ENCODE measurements at places on chromosomes 1 and 21.

DNA sequence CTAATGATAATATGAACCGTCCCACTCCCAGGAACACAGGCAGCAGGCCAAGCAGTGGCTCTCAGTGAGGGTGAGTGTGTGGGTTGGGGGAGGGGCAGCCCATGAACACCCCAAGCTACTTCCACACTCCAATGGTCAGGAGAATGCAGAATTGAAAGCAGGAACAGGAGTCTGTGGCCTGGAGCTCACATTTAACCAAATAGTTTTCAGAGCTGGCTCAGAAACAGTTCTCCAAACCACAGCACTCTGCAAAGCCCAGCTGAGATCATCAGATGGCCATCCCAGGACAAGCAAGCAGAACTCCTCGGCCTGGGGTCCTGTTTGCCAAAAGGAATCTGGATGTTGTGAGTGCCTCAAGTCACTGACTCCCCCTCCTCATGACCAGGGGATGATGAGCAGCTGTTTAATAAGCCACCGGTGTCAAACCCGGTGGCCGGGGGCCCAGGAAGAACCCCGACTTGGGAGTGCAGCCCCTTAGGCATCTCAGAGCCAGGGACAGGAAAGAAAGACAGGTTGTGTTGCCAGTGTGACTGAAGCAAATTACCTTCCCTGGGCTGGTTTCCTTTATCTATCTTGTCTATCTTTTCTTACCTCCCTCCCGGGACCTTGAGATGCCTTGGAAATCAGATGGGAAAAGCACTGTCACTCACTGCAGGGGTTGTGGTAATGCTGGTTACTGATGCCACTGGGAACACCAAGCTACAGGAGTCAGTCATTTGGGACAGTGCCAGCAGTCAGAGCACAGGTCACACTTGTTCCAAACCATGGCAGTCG, 20.4 kb downstream of the DEGS1 start:
- DNase-seq = no peak

- DNase-seq = no peak
Measured at GRCh38 chr1:17891205-17892110, 136.3 kb downstream of the ACTL8 start.

DNA sequence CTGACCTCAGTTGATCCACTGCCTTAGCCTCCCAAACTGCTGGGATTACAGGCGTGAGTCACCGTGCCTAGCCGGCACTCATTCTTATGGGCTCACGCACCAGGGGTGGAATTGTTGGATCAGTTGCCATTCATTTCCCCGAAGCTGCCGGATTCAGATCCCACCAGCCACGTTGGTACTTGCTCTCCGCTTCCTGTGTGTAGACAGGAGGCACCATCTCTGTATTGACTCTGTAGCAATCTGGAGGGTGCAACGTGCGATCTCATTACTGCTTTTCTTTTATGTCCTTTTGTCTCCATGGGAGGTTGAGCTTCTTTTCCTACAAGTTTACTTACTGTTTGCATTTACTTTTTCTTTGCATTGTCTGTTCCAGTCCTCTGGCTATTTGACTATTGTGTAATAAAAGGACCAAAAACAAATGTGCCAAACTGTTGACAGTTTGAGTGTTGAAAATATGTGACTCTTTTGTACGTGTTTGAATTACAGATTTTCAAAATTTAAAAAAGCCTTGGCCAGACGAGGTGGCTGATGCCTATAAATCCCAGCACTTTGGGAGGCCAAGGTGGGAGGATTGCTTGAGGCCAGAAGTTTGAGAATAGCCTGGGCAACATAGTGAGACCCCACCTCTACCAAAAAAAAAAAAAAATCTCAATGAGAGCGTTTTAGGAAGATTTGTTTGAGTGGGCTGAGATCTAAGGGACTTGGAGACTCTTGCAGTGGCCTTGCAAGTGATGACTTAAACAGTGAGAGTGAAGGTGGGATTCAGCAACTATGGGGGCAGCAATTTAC, 39.1 kb downstream of the SPSB1 start:
- DNase-seq = no peak

- DNase-seq = peak; percentile 96
Measured at GRCh38 chr1:224726441-224727182, 110.5 kb downstream of the CNIH3 start.

DNA sequence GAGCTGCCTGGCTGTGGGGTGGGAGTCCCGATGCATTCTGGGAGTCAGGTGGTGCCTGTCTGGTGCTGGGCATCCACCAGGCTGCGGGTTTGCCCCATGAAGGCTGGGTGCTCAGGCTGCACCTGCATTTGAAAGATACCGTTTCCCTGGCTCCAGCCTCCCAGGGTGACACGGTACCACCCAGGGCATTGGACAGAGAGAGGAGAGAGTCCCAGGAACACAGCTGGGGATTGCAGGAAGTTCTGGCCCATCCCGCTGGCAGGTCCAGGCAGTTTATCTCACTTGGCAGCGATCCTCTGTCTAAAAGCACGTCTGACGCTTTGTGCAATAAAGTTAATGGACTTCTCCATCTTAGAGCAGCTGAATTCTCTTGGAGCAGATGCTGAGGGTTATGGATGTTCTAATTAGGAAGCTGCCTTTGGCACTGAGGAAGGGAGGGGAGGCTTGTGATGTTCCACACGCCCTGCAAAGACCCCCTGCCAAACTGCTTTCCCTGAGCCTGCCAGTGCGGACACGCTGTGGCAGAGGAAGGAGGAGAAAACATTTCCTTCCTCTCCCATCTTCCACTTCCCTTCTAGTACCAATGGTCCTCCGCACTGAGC, 246.9 kb downstream of the GRIK3 start:
- DNase-seq = no peak

- DNase-seq = no peak
Measured at GRCh38 chr1:12544357-12544756, 73.7 kb downstream of the DHRS3 start.

DNA sequence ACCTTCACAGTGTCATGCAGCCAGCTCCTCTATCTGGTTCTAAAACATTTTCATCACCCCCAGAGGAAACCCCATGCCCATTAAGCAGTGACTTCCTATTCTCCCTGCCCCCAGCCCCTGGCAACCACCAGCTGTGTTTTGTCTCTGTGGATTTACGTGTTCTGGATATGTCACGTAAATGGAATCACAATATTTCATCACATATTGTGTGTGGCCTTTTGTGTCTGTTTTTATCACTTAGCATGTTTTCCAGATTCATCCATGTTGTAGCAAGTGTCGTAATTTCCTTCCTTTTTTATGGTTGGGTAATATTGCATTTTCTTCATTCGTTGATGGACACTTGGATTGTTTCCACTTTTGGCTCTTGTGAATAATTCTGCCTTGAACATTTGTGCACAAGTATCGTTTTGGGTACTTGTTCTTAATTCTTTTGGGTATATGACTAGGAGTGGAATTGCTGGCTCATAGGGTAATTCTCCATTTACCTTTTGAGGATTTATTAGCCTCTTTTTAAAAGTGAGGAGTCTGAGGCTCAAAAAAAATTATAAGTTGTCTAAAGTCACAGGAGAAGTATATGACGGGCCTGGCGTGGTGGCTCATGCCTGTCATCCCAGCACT, 127.0 kb downstream of the MRPS6 start:
- no peak for DNase-seq
